Neural crest cell (in vitro differentiated cells): ENCODE measurements at places on chromosomes 6 and 20. TPM values are rescaled to one million over a fixed set of nuclear protein-coding genes. Genes with fewer than 3 reads are reported as not detected.

The C20orf204 gene
- 2.1 and 2.3 TPM in 2 replicates for total RNA-seq

DNA sequence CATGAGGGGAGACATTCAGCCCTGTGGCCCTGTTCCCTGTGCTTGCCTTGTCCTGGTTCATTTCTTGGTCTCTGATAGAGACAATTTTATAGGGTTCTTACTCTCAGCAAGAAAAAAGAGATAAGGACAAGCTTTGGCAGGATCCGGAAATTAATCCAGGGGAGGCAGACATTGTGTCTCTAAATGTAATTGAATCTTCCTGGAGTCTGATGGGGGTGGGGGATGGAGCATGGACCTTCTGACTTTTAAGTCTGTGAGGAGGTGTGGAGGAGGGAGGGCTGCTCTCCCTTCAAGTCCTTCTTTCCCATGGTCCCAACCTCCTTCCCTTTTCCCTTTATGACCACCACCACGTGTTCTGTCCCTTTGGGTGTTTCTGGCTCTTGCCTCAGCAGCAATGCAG, 512.7 kb downstream of the DHX35 start:
- no peak for DNase-seq

DNA sequence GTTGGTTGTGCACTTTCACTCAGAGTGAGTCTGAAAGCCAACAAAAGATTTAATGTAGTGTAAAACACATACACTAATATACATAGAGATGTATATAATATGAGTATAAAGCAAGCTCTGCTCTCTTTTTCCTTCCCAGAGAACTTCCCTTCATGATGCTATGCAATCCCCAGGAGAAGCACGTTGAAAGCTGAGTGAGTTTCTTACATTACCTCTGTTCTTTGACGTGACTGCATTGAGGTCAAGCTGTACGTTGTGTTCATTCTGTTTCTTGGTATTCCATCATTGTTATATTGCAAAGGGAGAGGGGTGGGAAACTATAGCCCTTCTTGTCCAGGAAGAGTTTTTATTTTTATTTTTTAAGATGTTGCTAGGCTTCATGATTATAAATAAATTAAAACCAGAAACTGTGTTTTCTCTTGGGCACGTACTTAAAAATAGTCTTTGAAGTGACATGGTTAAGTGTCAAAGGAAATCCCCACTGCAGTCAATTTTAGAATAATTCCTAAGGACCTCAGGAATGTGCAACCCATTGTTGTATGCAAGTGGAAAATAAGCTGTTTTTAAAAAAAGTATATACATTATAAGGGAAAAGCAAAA, 651.0 kb downstream of the CD109 start:
- DNase-seq, result no peak

DNA sequence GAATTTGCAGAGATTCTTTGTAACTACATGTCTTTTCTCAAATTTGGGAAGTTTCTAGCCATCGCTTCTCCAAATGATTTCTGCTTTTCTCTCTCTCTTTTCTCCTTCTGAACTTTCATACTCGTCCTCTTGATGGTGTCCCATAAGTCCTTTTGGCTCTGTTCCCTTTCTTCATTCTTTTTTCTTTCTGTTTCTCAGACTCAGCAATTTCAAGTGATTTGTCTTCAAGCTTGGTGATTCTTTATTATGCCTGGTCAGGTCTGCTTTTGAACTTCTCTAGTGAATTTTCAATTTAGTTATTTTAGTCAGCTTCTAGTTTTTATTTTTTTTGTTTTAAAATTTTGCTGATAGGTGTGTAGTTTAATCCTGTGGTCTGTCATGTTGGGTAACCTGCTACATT, 57.6 kb upstream of the EEF1E1 start:
- no peak for DNase-seq

DNA sequence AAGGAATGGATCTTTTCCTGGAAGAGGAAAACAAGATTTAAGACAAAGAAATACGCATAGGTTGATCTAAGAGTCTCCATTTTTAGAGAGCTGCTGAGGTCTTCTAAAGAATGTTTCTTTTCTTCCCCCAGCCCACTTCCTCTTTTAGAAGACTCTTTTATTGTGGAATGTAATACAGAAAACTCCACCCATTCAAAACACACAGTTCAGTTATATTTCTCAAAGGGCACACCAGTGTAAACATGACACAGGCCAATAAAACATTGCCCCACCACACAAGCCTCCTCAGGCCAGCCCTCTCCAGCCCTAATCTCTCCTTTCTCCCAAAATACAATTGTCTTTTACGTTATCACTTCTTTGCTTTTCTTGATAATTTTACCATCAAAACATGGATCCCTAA, 42.8 kb downstream of the SLC35B3 start:
- DNase-seq, result no peak

- no peak for DNase-seq
Observed at GRCh38 chr6:27577922-27578321, 105.0 kb upstream of the ZNF184 start.

DNA sequence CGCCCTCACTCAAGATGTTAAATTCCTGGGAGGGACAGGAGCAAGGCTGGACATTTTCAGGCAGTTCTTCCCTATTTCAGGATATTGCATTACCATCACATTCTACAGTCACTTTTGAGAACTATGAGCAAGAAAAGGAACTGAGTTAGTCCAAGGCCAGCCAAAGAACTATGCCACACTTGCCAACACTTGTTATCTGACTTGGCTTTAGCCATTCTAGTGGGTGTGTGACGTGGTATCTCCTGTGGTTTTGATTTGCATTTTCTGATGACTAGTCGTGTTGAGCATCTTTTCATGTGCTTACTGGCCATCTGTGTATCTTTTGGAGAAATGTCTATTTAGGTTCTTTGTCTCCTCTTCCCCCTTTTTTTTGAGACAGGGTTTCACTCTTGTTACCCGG, 12.0 kb downstream of the XRN2 start:
- DNase-seq, result no peak
